ENCODE measurements at places on chromosomes 1 and 21.

- no peak for DNase-seq
Observed at GRCh38 chr1:201676197-201676596, 137.3 kb downstream of the NAV1 start.

GRCh38 chr1:56934430-56935060 is 31.3 kb downstream of the C8B start:
- no peak for DNase-seq

- DNase-seq, result no peak
Observed at GRCh38 chr1:30879940-30880677, 28.4 kb downstream of the SDC3 start.

DNA sequence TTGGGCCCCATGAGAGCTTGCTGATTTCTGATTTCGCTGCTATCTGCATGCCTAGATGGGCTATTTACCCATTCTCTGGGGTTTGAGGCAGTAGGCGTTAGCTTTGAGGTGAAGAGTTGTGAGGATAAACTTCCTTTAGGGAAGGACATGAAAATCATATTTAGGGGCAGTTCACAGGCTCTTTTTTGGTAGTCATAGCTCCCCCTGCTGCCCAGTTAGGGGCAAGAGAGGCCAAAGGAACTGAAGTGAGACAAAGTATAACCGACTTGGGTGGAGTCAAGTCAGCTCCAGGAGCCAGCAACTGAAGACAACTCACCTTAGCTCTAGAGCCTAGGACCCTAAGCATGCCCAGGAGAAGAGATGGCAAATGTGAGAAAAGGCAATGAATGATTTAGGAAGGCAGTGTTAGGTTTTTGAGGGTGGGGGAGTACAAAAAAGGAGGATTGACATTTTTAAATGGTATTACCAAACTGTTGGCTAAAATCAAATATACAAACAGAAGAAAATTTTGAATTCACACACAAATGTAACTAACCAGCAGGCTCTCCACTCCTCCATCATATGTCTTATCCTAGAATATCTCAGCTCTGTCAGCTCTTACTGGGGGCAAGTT is 625.2 kb downstream of the LMO4 start:
- peak; percentile 43 for DNase-seq

GRCh38 chr1:10701145-10701544 is 95.3 kb downstream of the CASZ1 start:
- DNase-seq, result no peak
